ENCODE measurements at places on chromosomes 1 and 21.

- DNase-seq, result no peak
Observed at GRCh38 chr21:14259747-14260146, 43.8 kb downstream of the RBM11 start.

DNA sequence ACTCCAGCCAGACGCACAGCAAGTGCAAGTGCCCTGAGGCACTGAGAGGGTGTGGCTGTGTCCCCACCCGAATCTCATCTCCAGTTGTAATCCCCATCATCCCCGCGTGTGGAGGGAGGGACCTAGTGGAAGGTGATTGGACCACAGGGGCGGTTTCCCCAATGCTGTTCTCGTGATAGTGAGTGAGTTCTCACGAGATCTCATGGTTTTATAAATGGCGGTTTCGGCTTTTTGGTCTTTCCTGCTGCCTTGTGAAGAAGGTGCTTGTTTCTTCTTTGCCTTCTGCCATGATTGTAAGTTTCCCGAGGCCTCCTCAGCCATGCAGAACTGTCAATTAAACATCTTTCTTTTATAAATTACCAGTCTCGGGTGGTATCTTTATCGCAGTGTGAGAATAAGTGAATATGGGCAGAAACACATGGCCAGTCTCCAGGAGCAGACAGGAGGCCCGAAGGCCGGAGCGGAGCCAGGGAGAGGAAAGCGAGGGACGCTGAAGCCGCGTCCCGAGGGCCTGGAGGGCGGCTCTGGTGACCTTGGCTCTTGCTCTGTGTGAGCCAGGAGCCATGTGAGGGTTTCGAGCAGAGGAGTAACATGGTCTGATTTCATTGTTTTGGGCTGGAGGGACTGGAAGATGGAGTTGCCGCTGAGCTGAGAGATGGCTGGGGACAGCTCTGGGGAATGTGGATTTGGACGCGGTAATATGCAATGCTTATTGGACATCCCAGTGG is 76.0 kb upstream of the C1orf174 start:
- no peak for DNase-seq

DNA sequence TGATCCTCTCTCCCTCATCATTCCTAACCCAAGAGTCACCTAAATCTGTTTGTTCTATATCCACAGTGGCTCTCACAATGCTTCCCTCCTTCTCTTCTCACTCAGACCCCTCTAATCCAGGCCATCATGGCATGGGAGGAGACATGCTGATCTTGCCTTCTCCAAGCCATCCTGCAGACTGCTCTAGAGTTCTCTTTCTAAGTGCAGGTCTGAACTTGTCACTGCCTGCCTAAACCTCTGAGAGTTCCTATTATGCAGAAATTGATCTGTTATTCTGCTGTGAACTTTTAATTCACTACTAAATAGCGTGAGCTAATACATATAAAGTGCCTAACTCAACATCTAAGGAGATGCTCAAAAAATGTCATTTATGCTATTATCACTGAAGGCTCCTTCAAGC is 26.8 kb downstream of the LAMC2 start:
- no peak for DNase-seq

- no peak for DNase-seq
Observed at GRCh38 chr1:167940264-167940663, 3.4 kb upstream of the MPC2 start.

DNA sequence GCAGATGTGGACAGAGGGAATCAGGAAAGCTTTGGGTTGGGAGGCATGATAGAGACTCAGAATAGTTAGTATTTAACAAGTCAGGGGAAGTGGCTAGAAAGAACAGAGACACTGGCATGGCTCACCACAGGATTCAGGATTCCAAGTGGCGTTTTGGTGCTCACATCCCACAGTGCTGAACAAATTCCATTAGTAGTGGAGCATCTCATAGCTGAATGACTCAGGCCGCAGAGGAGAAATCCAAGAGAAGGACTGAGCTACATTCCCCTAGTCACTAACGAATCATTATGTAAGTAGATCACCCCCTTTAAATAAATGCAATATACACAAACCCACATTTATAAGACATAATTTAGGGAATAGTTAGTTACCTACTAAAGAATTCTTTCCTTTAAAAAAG is 5.0 kb upstream of the KCNJ9 start:
- DNase-seq, result no peak

GRCh38 chr1:5225707-5226704 is 571.6 kb downstream of the AJAP1 start:
- no peak for DNase-seq

DNA sequence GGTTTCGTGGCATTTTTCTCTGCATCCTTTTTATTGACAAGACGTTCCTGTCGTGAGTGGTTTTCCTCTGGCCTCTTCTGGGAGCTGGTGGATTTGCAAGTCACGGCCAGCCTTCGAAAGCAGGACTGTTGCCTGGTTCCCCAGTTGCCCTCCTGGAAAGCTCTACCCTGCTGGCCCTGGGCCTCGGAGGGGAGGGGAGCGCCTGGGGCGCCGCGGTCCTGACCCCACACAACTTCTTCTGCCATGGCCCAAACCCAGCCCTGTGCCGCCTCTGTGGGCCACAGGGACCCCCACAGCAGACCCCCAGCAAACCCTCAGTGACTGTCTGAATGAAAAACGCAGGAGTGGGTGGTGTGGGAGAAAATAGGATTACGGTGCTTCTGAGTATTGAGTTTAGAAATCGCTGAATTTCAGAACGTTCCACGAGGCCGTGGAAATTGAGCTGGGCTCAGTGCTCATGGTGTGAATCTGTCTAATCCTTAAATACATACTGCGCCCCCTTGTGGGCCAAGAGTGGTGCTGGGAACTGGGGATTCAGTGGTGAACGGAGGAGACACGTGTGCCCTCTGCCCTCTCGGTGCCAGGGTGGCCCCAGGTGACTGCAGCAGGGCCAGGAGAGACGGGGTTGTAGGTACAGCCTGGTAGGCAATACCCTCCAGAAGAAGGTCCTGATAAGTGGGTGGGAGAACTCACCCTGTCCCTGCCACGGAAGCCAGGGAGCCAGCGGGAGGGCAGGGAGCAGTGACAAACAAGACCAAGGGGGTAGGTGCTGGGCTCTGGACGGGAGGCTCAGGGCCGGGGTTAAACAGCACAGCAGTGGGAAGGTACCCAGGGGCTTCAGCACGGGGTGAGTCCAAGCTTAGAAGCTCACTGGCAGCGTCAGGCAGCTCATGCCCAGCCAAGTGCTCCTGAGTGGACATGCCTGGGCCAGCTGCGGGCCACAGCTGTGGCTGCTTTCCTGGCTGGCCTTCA is 101.2 kb upstream of the COL6A1 start:
- DNase-seq, result peak; percentile 24

DNA sequence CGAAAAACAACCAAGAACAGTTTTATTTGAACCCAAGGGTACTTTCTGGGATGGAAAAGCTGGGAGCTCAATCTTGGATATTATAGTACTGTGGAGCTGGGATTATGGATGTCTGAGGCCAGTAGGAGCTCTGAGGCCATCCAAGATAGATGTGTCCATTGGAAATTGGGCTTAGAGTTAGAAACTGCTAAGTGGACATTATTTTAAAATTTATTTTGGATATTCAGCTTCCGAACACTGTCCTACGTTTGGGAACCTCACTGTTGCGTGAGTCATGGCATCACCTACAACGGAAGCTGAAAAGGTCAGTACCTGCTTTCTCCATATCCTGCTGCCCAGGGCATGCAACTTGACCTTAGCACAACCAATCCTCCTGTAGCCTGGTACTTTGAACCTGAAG is 61.0 kb downstream of the RYR2 start:
- no peak for DNase-seq

GRCh38 chr21:15446223-15446622 is 283.6 kb upstream of the USP25 start:
- no peak for DNase-seq

- DNase-seq, result no peak
Observed at GRCh38 chr21:31503939-31504338, 155.6 kb upstream of the SOD1 start.

- no peak for DNase-seq
Observed at GRCh38 chr1:169844941-169845608, 48.6 kb downstream of the SCYL3 start.

GRCh38 chr21:46423546-46424038 is 35.1 kb upstream of the DIP2A start:
- no peak for DNase-seq

DNA sequence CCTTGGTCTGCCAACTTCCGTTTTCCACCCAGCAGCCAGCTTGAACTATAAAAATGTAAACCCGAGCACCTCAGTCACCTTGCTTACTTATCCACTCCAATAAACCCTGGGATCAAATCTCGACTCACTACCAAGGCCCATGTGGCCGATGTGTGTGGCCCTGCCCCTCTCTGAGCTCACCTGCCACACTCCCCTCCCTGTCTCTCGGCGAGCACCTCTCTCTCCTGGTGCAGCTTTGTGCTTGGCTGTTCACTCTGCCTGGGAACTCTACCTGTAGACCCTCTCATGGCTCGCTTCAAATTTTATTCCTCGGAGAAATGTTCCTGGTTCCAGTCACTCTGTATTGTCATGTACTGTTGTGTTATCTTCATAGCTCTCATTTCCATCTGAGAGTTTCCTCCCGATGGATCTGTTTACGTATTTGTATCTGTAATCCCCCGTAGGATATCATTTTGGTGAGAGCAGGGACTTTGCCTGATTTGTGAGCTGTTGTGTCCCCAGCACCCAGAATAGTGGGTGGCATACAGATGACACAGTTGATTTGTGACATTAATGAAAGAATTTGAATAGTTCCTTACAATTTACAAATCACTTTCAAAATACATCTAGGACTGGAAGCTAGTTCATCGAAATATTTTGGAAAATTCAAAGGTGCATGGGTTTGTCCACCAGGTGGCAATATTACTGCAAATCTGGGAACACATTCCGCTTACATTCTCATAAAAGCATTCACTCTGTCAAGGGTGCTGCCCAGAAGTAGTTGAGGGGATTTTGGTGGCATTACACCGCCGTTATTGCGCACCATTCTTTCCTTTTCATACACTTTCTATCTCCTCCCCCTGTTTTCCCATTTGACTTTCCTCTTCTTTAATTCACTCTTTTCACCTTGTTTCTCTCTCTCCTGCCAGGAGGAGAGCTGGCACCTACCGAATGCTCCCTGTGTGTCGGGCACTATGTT is 95.3 kb downstream of the ABCA4 start:
- DNase-seq, result no peak

DNA sequence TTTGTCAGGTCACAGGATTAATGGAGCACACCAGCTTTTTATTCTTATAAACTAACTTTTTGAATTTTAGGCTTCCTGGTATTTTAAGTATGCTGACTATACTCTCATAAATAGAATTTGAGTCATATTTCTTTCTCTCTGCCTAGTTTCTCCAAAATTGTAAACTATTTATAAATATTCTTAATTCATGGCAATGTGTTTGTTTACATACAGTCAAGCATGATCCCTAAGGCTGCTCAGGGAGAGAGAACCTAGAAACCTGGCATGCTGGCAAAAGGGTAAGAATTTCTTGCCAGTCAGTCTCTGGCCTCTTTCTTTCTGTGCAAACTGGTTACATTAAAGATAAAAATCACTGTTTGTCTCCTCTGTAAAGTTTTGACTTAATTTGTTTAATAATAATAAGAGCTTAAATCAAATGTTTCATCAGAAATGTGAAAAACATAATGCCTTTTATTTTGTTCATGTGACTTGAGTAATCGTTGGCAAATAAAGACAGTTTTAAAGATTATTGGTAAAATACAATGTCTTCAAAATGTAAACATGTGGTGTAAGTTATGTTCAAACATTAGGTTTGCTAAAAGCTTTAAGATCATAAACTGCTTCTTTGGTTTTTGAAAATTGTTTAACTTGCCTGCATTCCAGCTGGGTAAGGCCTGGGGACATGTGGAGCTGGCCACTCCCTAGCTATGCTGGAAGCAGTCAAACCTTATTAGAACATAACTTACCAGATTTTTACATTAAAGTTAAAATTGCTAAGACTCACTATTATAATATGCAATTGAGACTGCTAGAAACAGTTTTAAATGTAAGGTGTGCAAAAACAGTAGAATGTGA is 1401.7 kb downstream of the NCAM2 start:
- no peak for DNase-seq

GRCh38 chr1:40906781-40907400 is 44.7 kb upstream of the CITED4 start:
- DNase-seq, result no peak

DNA sequence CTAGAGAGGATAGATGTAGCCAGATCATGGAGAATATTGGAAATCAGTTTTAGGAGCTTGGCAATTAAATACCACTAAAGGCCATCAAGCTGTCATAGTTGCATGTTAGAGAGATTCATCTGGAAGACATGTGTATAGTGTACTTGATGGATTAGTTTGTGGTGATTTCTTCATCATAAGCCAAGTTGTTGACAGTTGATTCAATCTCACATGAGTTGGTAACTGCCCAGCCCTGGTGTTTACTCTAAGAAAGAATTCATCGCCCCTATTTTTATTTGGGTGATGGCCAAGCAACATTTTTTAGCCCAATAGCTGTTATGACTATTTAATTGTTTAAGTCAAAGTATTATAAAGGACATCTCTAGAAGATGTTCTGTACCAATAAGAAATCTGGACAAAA is 737.6 kb downstream of the PLA2G4A start:
- no peak for DNase-seq

Data from GOT3 (cell line).